ENCODE measurements at places on chromosomes 2 and 18. TPM values are rescaled to one million over a fixed set of nuclear protein-coding genes. Genes with fewer than 3 reads are reported as not detected.

GRCh38 chr18:44885507-44885906 lies 204.8 kb downstream of the SETBP1 start:
- DNase-seq: no peak

DNA sequence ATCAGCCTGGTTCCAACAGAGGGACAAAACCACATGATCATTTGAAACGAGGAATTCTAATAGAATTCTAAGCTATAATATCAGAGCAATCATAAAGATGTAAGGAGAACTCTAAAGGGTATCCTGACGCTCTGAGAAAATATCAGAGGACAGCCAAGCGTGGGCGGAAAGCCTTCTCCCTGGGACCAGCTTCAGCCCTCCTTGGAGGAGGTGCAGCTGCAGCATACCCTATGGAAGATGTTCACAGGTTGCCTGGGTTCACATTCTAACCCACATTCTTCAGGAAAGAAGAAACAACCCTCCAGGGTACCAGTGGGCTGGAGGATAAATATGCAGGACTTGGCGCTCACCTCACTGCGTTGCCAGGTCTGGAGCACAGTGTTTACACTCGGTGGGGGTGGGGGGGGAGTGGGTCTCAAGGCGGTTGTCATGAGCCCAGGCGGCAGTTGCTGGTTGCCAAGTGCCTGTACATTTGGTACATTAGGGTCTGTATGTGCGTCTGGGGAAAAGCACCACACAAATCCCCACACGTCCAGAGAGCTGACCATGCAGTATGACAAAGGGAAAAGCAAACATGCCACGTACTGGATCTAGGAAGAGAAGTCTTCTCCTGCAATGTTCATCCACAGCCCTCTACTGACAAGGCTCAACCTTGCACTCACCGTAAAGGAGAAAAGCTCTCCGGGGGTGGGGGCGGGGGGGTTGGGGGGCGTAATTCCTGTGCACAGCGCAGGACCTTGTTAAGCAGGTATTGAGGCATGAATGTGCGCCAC lies 80.5 kb downstream of the CDH19 start:
- no peak for DNase-seq

EML6 gene
- total RNA-seq: 12.9 TPM

DNA sequence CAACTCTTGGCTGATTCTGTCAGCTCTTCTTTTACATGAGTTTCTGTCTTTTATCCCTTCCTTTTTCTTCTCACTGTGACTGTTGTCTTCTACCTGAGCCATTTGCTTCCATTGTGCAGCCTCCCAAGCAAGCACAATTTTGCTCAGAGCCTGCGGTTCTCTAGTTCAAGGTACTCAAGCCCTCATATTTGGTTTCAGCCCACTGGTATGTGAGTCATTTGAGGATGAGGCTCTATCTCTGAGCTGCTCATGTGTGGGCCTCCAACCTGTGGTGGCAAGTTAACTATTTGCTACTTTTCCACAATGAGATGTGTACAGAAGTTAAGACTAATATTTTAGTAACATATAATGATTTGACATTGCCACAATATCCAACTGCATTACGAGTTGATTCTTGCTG lies 183.0 kb downstream of the PHLPP1 start:
- no peak for DNase-seq

DNA sequence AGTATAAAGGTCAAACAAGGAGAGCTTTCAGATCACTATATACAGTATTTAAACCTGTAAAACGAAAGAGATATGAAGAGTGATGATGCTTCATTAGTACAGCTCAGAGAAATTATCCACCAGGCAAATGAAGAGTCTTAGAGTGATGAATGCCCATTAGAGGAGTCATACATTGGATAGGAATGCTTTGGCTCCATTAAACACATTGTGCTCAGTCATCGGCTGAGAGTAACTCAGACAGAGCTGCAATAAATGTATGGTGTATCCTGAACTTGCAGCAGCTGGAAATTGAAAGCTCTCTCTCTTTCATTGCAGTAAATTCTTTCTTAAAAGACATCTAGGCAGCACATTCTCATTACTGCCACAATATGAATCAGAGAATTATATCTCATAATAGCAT lies 340.8 kb upstream of the SPHKAP start:
- no peak for DNase-seq

GRCh38 chr2:176491172-176491904 lies 222.1 kb downstream of the MTX2 start:
- DNase-seq: peak; percentile 32

GKN1 gene
- total RNA-seq: not detected

TMEM185B gene
- 18.6 TPM for total RNA-seq

DNA sequence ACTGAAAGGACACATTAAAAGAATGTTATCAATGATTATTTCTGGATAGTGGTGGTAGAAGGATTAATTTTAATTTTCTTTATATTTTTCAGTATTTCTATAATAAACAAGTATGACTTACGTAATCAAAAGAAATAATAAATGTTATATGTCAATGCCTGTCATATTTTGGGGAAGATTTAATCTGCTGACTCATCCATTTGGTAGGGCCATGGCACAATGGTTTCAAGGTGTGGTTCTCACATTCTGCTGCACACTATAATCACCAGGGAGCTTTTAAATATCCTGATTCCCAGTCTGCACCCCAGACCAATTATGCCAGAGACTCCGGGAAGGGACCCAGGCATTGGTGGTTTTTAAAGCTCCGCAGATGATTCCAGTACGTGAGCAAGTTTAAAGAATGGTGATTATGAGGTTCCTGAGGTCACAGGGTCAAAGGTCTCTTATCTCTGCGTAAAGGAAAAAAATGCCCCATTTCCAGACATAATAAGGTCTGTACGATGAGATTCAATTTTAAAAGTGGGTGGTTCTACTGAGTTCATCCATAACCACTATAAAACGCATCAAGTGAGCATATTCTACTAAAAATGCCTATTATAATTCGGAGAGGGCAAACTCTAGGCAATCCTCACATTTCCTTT lies 27.2 kb downstream of the WIPF1 start:
- DNase-seq: no peak

DNA sequence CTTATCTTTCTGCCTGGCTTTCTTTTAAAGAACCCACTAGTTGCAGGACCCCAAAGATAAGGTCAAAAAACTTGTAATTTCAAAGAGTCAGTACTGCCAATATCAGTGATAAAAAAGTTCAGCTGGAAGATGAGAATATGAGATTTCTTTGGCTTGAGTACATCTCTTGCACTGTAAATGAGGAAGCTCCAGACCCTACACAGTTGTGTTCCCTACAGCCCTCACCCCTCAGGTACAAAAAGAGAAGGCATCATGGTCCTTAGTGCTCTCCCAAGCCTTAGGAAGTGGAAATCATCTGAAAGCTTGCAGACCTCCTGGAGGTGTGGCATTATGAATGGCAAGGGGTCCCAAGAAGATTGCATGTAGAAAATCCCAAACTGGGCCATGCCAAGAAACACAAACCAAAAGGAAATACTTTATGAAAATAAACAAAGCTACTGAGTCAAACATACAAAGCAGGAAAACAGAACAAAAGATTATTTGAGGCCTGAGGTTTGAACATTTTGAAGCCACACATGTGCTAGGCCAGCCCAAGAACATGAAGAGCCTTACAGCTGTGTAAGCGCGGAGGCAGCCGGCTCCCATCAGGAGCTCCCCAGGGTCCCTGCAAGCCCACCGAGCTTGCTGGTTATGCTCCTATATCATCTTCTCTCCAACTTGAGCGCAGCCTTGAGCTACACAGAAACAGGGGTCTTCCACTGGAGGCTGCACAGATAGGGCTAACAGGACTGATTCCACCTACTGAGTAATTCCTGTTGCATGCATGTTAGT lies 217.0 kb downstream of the OSR1 start:
- no peak for DNase-seq

Measured in occipital lobe (tissue), 3 donors.